ENCODE measurements at places on chromosomes 1 and 21. TPM values are rescaled to one million over a fixed set of nuclear protein-coding genes. Genes with fewer than 3 reads are reported as not detected.

The IFI44 gene
- 0.65 TPM for total RNA-seq

The TFAP2E gene
- 0.56 TPM for total RNA-seq

The PGBD5 gene
- 0.42 TPM for total RNA-seq

The ANKRD34A gene
- total RNA-seq, result 0.22 TPM

The FCRL2 gene
- total RNA-seq, result not detected
